ENCODE measurements at places on chromosomes 3 and 15. TPM values are rescaled to one million over a fixed set of nuclear protein-coding genes. Genes with fewer than 3 reads are reported as not detected.
A peak's percentile ranks its signal among the peaks of the same experiment; 100 is the strongest.

DNA sequence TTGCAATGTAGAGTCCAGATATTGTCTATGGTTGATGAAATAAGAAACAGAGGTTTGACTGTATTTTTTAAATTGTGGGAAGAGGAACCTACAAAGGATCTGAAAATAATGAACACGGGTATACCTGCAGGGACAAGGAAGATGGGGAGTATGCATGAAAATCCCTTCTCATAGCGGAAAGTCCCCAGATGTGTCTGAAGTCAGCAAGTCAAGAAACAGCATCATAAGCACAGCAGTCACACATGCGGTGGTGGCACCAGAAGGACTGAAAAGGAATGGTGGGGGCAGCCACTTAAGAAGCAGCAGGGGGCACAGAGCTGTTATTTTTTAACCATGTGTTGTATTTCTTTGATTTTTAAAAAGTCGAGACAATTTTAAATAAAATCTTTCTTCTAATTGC, 4.7 kb downstream of the MRPS11 start:
- H3K4me1 ChIP-seq = peaks cover 8% of the 10 kb centered on the region
- H3K27me3 ChIP-seq = no peaks in the 10 kb centered on the region
- H3K27ac ChIP-seq = no peak overlapping the region
- no peak overlapping the region for H3K4me3 ChIP-seq
- no peak for DNase-seq
- H3K36me3 ChIP-seq = peaks cover 11% of the 10 kb centered on the region

GRCh38 chr3:73573204-73573603, 51.5 kb downstream of the PDZRN3 start:
- H3K36me3 ChIP-seq = no peaks in the 10 kb centered on the region
- DNase-seq = no peak
- H3K4me1 ChIP-seq = no peaks in the 10 kb centered on the region
- no peaks in the 10 kb centered on the region for H3K27me3 ChIP-seq

GRCh38 chr15:39266890-39267289, 314.0 kb upstream of the THBS1 start:
- H3K4me1 ChIP-seq = peaks cover 53% of the 10 kb centered on the region
- H3K27ac ChIP-seq = peak overlapping the region; percentile 89
- no peak overlapping the region for H3K4me3 ChIP-seq
- H3K36me3 ChIP-seq = no peaks in the 10 kb centered on the region
- H3K27me3 ChIP-seq = no peaks in the 10 kb centered on the region

GRCh38 chr3:124116906-124117305, 125.0 kb upstream of the ROPN1 start:
- H3K36me3 ChIP-seq = no peaks in the 10 kb centered on the region
- no peaks in the 10 kb centered on the region for H3K27me3 ChIP-seq
- peaks cover 33% of the 10 kb centered on the region for H3K4me1 ChIP-seq
- no peak for DNase-seq
- no peak overlapping the region for H3K4me3 ChIP-seq
- H3K27ac ChIP-seq = no peak overlapping the region

GRCh38 chr3:30752970-30753369, 141.5 kb downstream of the GADL1 start:
- DNase-seq = no peak
- H3K36me3 ChIP-seq = no peaks in the 10 kb centered on the region
- no peaks in the 10 kb centered on the region for H3K27me3 ChIP-seq
- H3K27ac ChIP-seq = no peak overlapping the region
- H3K4me3 ChIP-seq = no peak overlapping the region
- peaks cover 12% of the 10 kb centered on the region for H3K4me1 ChIP-seq

DNA sequence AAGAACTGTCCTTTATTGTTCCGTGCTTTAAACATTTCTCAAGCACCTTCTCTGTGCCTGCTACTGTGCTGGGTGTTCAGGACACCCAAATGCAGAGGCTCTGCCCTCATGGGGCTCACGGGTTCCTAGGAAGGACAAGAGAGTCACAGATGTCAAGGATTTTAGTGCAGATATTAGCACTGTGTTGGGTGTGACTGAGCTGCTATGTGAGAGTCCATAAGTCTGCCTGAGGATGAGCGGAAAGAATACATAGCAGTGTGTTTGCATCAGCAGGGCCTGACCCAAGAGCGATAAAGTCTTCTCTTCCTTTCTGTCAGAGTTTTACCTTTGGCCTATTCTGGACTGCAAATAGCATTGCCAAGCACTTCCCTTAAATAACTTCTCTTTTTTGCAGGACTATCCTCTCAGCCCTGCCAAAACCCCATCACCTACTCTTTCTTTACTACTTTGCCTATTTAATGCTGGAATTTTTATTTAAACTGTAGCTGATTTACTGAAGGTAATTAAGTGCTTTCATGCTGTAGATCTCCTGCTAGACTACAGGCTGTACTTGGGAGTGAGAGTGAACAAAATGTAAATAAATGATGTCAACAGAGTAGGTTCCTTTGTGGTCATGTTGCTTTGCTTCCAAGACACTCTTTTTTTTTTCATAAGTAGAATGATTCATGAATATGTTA, 459.4 kb upstream of the TPRG1 start:
- peak; percentile 64 for DNase-seq
- H3K27me3 ChIP-seq = no peaks in the 10 kb centered on the region
- H3K4me1 ChIP-seq = peaks cover 10% of the 10 kb centered on the region

- H3K36me3 ChIP-seq = no peaks in the 10 kb centered on the region
- H3K4me1 ChIP-seq = peaks cover 6% of the 10 kb centered on the region
- H3K27me3 ChIP-seq = no peaks in the 10 kb centered on the region
Measured at GRCh38 chr3:136186344-136186743, 9.8 kb downstream of the MSL2 start.

GRCh38 chr3:30702038-30702827, 95.8 kb downstream of the TGFBR2 start:
- no peak overlapping the region for H3K4me3 ChIP-seq
- H3K27me3 ChIP-seq = no peaks in the 10 kb centered on the region
- H3K36me3 ChIP-seq = no peaks in the 10 kb centered on the region
- no peak for DNase-seq
- peaks cover 14% of the 10 kb centered on the region for H3K4me1 ChIP-seq

DNA sequence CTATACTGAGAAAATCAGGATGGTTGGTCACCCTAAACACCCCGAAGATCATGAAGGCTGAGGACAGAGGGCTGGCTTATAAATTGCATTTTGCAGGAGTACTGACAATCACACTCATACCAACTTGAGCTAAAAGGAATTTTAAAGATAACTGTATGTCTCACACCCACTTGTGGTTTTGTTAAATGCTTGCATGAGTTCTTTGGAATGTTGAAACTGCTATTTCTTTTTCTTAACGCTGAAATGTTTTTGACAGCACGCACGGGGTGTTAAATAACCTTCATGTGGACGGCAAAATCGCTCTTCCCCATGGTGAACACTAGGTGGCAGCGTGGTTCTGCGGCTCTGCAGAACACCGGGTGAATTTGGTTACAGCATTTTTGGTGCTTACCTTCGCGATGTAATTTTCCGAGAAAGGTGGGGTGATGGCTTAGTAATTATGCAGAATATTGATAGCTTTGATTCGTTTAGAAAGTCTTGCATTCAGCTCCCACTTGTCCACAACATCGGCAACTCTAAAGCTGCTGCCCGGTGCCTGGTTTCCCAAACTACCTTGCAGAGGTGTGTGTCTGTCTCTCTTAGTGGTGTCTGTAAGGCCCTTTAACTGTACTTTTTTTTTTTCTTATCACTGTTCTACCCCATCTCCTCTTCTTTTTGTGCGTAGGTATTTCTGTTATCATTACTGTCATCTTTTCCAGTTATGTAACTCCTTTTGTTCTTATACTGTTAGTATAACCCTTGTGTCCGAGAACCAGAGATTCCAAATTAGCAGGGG, 51.7 kb downstream of the ARNT2 start:
- peak; percentile 63 for DNase-seq
- no peaks in the 10 kb centered on the region for H3K4me1 ChIP-seq
- no peak overlapping the region for H3K27ac ChIP-seq
- H3K36me3 ChIP-seq = no peaks in the 10 kb centered on the region
- H3K27me3 ChIP-seq = peaks cover 3% of the 10 kb centered on the region

DNA sequence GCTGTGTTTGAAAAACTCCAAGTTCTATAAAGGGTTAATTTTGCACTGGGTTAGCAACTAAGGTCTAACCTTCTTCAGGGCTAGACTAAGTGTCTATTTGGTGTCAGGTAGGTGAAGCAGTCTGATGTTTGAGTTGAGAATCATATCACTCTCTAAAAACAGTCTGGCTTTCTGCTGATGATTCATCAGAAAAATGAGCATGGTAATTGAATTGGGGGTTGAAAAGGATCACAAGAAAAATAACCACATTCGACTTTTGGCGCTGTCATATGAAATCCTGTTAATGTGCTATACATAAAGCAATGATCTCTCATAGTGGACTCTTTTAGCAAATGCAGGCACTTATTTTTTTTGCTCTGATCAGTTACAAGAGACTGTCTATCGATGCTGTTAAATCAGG, 242.2 kb upstream of the AZI2 start:
- H3K27ac ChIP-seq = no peak overlapping the region
- no peaks in the 10 kb centered on the region for H3K27me3 ChIP-seq
- H3K4me3 ChIP-seq = no peak overlapping the region

GRCh38 chr15:51390241-51390965, 48.9 kb downstream of the GLDN start:
- DNase-seq = no peak
- peaks cover 30% of the 10 kb centered on the region for H3K27me3 ChIP-seq
- no peaks in the 10 kb centered on the region for H3K4me1 ChIP-seq
- no peak overlapping the region for H3K27ac ChIP-seq
- no peak overlapping the region for H3K4me3 ChIP-seq
- no peaks in the 10 kb centered on the region for H3K36me3 ChIP-seq

- H3K27me3 ChIP-seq = no peaks in the 10 kb centered on the region
- H3K27ac ChIP-seq = no peak overlapping the region
- no peaks in the 10 kb centered on the region for H3K4me1 ChIP-seq
- H3K36me3 ChIP-seq = no peaks in the 10 kb centered on the region
- no peak for DNase-seq
Measured at GRCh38 chr3:194323785-194324735, 27.1 kb downstream of the CPN2 start.

DNA sequence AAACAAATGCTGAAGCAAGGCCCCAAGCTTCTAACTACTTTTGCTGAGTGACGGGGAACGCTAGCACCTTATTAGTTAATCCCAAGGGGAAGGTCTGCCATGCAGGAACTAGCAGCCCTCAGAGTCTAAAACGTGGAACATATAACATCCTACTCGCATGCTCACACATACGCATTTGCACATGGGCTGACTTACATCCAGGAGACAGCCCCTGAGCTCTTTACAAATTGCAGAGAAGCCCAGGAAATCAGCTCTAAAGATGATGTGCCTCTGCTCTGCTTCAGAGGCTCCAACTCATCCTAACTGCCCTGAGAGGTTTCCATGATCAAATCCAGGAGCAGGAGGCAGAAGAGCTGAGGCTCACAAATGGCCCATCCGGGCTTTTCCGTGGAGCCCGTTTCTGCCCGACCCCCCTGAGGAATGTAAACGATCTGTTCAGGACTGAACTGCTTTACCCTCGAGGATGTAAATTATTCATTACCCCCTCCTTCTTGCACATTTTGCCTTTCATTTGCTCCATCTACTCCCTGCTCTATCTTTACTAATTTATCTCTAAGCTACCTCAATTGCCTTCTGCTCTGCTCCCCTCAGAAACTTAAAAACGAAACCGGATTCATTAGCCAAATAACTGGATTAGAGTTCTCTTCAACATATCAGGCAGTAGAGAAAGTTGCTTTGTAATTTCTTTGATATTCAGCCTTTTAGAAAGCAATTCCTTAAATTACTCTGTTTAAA, 141.9 kb upstream of the CCDC54 start:
- H3K27me3 ChIP-seq = no peaks in the 10 kb centered on the region
- H3K27ac ChIP-seq = no peak overlapping the region
- peak overlapping the region; percentile 28 for H3K4me3 ChIP-seq
- DNase-seq = no peak
- no peaks in the 10 kb centered on the region for H3K4me1 ChIP-seq

- no peak overlapping the region for H3K27ac ChIP-seq
- H3K27me3 ChIP-seq = no peaks in the 10 kb centered on the region
- peaks cover 5% of the 10 kb centered on the region for H3K4me1 ChIP-seq
- H3K36me3 ChIP-seq = no peaks in the 10 kb centered on the region
- DNase-seq = peak; percentile 73
- no peak overlapping the region for H3K4me3 ChIP-seq
Measured at GRCh38 chr3:71681224-71681668, 44.0 kb downstream of the EIF4E3 start.

DNA sequence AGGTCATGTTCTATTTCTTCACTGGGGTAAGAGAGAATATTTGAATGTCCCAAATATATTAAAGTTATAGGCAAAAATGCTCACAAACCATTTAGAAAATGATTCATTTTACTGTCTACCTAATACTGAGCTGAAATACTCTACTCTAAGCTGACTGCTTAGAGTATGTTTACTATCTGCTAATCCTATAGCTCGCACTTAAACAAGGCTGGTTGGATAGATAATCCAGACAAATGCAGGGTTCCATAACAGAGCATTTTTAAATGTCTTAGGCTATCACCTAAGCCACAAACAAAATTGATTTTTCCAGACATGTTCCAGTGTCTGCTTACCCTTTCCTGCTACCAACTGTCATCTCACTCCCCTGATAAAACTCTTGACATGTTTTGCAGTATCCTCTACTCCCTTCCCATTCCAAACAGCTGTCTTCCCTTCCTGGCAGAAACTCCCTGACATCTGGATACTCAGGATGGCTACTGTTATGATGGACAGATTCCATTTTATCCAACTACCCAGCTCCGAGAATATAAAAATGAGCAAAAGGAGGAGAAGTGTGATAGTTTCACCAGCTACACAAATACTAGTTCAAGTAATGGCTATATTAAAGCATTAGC, 1034.7 kb downstream of the FHIT start:
- no peak overlapping the region for H3K27ac ChIP-seq
- no peak overlapping the region for H3K4me3 ChIP-seq
- no peaks in the 10 kb centered on the region for H3K4me1 ChIP-seq
- no peak for DNase-seq

- H3K27me3 ChIP-seq = no peaks in the 10 kb centered on the region
- H3K27ac ChIP-seq = no peak overlapping the region
- no peak for DNase-seq
- no peaks in the 10 kb centered on the region for H3K36me3 ChIP-seq
Measured at GRCh38 chr3:49908373-49909199, 4.9 kb upstream of the MST1R start.

GRCh38 chr3:137332297-137332696, 374.5 kb downstream of the IL20RB start:
- no peak overlapping the region for H3K4me3 ChIP-seq
- DNase-seq = no peak
- H3K36me3 ChIP-seq = no peaks in the 10 kb centered on the region
- no peaks in the 10 kb centered on the region for H3K27me3 ChIP-seq
- no peaks in the 10 kb centered on the region for H3K4me1 ChIP-seq
- no peak overlapping the region for H3K27ac ChIP-seq

DNA sequence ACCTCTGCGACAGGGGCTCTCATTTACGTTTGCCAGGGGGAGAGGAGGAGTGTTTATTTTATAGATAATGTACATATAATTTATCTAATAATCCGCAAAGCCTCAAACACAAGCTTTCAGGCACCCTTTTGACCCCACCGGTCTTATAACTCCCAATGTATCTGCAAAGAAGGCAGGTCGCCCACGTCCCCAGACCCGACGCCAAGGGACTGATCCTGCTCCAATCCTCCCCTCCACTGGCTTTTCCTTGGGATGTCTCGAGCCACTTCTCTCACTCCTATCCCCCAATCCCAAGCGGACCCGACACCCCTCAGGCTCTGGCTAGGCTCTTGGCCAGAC, 452 bp downstream of the DCP1A start:
- H3K27ac ChIP-seq = peak overlapping the region; percentile 70
- peak overlapping the region; percentile 94 for H3K4me3 ChIP-seq
- H3K4me1 ChIP-seq = peaks cover 32% of the 10 kb centered on the region

Gene SIDT1
- total RNA-seq = not detected

Gene ACKR2
- total RNA-seq = not detected

Gene SUCLG2
- 35.9 TPM for total RNA-seq

Gene RTP2
- total RNA-seq = not detected

Gene SPINK8
- not detected for total RNA-seq

Gene SHC4
- not detected for total RNA-seq

Gene TTLL13
- not detected for total RNA-seq

Gene FAM174B
- total RNA-seq = 30.2 TPM

Gene ZNF80
- not detected for total RNA-seq

Gene LYZL4
- not detected for total RNA-seq
